ENCODE measurements at places on chromosomes 7 and 10.

DNA sequence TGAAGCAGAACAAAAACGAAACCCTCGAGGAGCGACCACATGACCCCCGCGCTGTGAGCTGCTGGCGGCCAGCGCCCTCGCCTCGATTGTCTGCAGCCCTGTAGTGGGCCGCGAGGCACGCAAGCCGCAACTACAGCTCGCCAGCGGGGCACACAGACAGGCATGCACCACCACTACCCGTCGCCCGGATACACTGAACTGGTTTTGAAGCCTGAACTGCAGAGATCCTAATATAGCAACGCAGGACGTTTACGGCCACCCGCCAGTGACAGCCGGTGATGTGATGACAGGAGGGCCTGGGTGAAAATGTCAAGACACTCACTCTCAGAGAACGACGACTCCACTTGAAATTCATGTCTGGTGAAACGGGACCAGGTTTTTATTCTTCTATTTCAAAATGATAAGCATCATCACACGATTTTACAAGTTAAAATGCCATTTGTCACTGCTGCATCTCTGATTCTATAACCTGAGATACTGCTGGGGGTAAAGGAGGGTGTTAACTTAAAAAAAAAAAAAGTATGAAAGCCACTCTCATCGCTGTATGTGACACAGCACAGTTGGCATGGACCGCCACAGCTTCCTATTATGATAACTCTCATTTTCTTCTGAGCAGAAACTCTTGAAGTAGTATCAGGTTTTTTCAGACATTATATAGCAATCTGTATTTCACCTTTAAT, 120.3 kb upstream of the DIP2C start:
- no peak for DNase-seq

GRCh38 chr7:147923841-147924240, 666.7 kb upstream of the C7orf33 start:
- no peak for DNase-seq

GRCh38 chr7:69603937-69604494, 5.7 kb downstream of the AUTS2 start:
- no peak for DNase-seq

DNA sequence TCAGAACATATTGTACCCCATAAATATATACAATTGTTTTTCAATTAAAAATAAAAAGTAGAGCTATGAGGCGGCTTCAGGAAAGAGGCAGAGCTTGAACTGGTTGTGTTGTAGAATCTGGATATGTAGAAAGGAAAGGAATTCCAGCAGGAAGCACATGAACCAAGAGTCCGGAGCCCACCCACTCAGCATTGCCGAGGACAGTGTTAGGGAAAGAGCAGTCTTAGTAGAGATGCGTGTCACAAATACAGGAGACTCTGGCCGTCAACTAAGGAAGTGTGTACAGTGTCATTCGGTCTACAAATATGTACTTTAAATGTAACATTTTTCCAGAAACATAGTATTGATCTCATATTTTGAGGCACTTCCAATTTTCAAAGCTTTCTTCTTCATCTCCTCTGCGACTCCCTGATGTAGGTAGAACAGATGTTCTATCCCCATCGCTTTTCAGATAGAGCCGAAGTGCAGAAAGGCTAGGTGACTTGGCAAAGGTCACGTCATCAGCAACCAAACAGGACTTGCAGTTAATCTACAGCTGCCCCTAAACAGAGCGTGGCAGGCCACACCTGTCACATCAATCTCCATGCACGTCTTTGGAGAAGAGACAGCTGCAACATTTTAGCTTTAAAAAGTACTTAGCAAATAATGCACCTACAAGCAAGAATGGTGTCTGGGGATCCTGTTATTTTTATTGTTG, 25.3 kb upstream of the GJD4 start:
- DNase-seq = no peak

- DNase-seq = peak; percentile 43
Observed at GRCh38 chr10:22326145-22326702, 5.3 kb downstream of the BMI1 start.

DNA sequence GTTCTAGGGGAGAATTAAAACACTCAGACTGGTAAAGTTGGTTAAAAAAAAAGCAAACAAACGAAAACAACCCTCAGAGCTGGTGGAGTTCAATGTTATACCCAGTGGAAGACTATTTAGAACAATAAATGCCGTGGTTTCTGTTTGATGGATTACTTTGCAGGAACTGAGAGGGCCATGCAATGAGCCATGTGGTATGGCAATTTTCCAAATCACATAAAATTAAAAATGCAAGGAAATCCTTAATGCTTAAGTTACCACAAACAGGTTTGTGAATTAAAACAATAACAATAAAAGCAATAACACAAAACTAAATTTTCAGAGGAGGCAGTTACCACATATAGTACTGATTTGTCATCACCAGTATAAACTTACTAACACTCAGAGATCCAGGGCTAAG, 96.9 kb downstream of the RTKN2 start:
- no peak for DNase-seq

DNA sequence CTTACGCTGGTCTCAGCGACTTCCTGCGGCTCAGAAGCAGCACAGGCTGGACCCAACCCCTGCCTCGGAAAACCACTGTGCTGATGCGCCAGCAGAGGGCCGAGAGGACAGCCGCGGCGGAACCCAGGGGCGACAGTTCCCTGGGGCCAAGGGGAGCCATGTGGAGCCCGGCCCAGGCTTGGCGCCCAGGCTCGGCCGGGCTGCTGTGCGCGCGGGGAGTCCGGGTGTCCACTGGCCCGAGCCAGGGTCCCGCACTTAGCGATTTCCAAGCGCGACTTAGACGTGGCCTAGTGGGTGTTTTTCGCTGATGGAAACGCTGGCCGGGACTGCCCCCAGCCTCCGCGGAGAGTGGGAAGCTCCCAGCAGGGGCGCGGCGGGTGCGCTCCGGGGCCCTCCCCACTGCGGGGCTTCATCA, 18.6 kb upstream of the ZNF32 start:
- no peak for DNase-seq

- DNase-seq = no peak
Observed at GRCh38 chr7:43117095-43117494, 4.6 kb downstream of the HECW1 start.

GRCh38 chr7:133602291-133602690, 349.4 kb downstream of the EXOC4 start:
- no peak for DNase-seq
